Ascending aorta (tissue), 2 donors: ENCODE measurements at places on chromosomes 3 and 15. TPM values are rescaled to one million over a fixed set of nuclear protein-coding genes. Genes with fewer than 3 reads are reported as not detected.
A peak's percentile ranks its signal among the peaks of the same experiment; 100 is the strongest.

Gene GOLGA8J
- 0.75 TPM for total RNA-seq

DNA sequence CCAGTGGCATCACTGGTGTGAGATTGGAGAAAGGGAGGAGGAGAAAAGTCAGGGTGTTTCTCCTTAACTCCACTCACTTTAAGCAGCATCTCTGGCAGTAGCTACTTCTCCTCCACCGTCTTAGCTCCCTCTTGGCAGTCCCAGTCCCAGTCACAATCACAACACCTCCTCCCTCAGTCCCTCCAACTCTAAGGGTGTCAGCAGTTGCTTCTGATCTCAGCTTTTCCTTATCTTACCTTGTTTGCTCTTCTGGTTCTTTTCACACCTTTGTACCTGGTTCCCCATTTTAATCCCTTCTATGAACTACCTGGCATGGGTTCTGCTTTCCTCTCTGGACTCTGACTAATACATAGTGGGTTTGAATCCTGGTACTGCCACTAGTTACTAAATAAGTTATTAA, 188.3 kb upstream of the CTDSPL start:
- no peaks in the 10 kb centered on the region for H3K36me3 ChIP-seq
- no peak overlapping the region for H3K4me3 ChIP-seq
- no peaks in the 10 kb centered on the region for H3K27me3 ChIP-seq

GRCh38 chr15:72482275-72482674, 8.1 kb downstream of the ARIH1 start:
- H3K4me3 ChIP-seq: no peak overlapping the region
- H3K27me3 ChIP-seq: no peaks in the 10 kb centered on the region
- peaks cover 48% of the 10 kb centered on the region for H3K4me1 ChIP-seq
- DNase-seq: no peak
- no peak overlapping the region for H3K27ac ChIP-seq

- no peak for DNase-seq
- H3K4me1 ChIP-seq: no peaks in the 10 kb centered on the region
- H3K27me3 ChIP-seq: no peaks in the 10 kb centered on the region
Observed at GRCh38 chr3:156246961-156247725, 126.8 kb downstream of the KCNAB1 start.

DNA sequence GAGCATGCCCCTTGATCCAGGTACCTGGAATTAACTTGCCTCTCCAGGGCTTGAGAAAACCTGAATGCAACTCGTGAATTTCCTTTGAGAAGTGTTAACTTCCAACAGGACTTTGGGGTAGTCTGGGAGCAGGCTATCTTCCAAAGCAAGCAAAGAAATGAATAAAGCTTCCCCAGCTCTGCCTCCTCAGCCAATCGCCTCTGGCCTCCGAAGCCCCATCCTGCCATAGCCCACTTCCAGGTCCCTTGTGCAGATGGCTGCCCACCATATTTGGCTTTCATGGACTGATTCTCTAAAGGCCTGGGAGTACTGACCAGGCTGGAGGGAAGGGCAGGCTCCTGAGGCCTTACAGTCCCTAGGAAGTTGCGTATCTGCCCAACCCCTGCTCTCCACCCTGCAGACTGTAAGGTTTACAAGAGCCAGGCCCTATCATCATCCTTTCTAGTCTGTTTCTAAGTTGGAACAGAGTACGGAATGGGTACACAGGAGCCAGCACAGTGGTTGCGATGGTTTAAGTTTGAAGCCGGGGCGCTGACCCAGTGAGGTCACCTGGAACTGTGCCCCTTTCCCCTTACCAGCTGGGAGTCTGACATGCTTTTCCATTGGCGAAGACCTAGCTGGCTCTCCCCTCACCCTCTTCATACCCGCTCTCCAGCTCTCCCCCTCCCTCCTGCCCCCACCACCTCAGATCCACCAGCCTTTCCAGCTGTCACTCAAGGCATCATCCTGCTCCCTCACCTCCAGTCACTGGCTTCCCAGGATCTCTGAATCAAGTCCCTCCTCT, 1.1 kb upstream of the PML start:
- H3K36me3 ChIP-seq: peaks cover 15% of the 10 kb centered on the region
- H3K27ac ChIP-seq: peak overlapping the region; percentile 92
- no peak for DNase-seq
- H3K4me3 ChIP-seq: peak overlapping the region; percentile 92
- H3K27me3 ChIP-seq: no peaks in the 10 kb centered on the region
- peaks cover 13% of the 10 kb centered on the region for H3K4me1 ChIP-seq

DNA sequence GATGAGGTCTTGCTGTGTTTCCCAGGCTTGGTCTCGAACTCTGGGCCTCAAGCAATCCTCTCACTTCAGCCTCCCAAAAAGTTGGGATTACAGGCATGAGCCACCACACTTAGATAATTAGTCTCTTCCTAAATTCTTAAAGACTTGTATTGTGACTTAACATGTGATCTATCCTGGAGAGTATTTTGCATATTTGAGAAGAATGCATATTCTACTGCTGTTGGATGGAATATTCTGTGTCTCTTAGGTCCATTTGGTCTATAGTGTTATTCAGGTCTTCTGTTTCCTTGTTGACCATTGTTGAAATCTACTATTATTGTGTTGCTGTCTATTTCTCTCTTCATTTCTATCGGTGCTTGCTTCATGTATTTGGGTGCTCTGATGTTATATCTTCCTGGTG, 60.1 kb upstream of the VILL start:
- H3K4me3 ChIP-seq: no peak overlapping the region
- H3K27ac ChIP-seq: no peak overlapping the region
- H3K4me1 ChIP-seq: no peaks in the 10 kb centered on the region
- no peaks in the 10 kb centered on the region for H3K36me3 ChIP-seq
- no peaks in the 10 kb centered on the region for H3K27me3 ChIP-seq
- DNase-seq: no peak

DNA sequence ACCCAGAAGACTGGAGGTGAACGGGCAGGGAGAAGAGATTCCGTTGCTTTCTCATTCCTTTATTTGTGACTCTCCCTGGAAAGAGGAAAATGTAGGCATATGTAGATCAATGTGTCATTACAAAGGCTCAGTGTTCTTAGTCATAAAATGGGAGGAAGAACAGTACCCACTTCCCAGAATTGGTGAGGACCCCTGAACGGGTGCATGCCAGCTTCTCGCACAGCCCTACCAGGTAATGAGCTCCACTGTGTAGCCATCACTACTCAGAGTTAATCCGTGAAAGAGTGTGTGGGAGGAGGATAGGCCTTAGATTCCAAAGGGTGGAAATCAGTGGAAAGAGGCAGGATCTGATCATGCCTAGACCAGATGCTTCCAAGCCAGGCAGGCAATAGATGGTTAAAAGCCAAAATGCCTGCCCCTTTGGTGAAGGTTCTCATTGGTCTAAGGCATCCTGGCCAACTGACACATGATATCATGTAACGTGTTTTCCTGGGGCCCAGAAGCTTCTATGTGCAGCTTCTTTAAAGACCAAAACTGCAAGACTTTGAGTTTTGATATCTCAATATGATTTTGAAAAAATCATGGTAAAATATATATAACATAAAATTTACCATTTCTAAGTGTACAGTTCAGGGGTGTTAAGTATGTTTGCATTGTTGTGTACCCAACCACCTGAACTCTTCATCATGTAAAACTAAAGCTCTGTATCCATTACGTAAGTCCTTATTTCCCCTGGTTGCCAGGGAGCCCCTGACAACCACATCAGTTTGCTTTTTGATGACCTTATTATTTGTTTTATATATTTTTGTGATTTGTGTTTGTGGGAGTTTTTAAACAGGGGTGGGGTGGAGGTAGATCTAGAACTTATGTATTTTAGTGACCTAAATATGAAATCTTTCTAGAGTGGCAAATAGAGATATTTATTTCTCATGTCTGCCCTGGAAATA, 402.2 kb upstream of the CFAP20DC start:
- no peak for DNase-seq
- no peaks in the 10 kb centered on the region for H3K4me1 ChIP-seq
- no peaks in the 10 kb centered on the region for H3K36me3 ChIP-seq
- H3K27me3 ChIP-seq: no peaks in the 10 kb centered on the region
- H3K4me3 ChIP-seq: no peak overlapping the region

DNA sequence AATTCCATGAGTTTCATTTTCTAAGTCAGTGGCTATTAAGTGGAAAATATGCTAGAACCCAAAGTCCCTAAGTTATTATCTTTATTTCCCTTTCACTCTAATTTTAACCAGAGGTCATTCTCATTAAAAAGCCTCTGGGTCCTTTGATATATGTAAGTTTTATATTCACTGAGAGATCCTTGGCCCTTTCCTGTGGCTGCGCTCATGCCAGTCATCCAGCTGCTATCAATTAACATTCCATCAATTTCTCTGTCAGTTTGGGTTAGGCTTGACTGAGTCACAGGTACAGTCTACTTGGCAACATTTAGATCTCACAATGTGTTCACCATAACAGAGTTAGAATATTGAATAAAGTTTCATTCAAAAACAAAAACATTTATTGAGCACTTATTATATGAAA, 58.0 kb upstream of the FBN1 start:
- no peak overlapping the region for H3K27ac ChIP-seq
- no peaks in the 10 kb centered on the region for H3K36me3 ChIP-seq

GRCh38 chr3:134136604-134137003, 106.9 kb upstream of the SLCO2A1 start:
- H3K4me3 ChIP-seq: no peak overlapping the region
- no peaks in the 10 kb centered on the region for H3K27me3 ChIP-seq
- no peak for DNase-seq
- H3K36me3 ChIP-seq: peaks cover 14% of the 10 kb centered on the region
- no peak overlapping the region for H3K27ac ChIP-seq
- no peaks in the 10 kb centered on the region for H3K4me1 ChIP-seq

DNA sequence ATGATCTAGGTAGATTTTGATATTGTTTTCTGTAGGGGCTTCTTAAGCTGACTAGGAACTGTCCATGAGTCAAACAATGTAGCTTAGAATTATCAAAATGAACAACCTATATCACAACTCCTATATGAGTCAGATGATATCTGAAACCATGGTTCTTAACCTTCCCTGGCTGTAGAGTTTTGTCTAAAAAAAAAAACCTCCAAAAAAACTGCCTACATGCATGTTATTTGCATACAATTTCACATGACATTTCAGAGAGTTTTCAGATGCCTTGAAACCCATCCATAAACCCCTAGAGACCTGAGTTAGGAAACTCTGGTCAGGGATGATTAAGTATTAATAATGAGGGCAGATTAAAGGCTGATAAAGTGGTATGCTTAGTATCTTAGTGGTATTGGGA, 157.0 kb downstream of the CHST2 start:
- H3K4me3 ChIP-seq: no peak overlapping the region
- no peak overlapping the region for H3K27ac ChIP-seq
- H3K36me3 ChIP-seq: no peaks in the 10 kb centered on the region

DNA sequence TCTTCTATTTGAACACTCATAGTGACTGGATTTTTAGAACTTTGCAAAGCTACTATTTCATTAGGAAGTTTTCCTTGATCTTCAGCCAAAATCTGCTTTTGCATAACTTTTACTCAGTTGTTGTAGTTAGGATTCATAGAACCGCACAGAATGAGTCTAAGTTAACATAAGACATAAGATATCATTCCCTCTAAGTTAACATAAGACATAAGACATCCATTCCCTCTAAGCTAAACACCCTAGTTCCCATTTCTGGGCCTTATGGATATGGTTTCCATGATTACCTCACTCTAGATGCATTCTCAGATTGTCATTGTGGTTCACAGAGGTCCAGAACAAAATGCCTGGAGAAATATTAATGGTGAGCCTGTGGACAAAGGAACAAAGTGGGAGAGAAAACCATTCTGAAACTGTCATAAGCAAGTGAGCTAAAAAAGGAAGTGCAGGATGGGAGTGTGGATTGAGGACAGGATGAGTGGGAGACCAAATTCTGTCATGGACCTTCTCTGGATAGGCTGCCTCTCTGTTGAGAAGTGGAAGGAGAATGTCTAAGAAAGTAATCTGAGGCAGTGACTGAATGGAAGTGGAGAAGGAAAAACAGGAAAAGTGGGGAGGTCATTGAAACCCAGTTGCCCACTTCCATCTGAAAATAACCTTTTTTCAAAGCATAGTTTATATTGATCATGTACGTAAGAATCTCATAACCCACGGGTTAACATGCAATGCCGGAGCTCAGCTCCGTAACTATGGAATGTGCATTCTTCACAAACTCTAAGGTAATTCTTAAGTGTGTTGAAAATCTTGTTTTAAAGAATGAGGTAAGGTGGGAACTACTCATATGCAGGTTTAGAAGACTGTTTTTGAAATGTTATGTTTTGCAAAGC, 37.4 kb upstream of the SECISBP2L start:
- no peaks in the 10 kb centered on the region for H3K4me1 ChIP-seq
- no peak overlapping the region for H3K4me3 ChIP-seq
- DNase-seq: no peak
- H3K27me3 ChIP-seq: no peaks in the 10 kb centered on the region

DNA sequence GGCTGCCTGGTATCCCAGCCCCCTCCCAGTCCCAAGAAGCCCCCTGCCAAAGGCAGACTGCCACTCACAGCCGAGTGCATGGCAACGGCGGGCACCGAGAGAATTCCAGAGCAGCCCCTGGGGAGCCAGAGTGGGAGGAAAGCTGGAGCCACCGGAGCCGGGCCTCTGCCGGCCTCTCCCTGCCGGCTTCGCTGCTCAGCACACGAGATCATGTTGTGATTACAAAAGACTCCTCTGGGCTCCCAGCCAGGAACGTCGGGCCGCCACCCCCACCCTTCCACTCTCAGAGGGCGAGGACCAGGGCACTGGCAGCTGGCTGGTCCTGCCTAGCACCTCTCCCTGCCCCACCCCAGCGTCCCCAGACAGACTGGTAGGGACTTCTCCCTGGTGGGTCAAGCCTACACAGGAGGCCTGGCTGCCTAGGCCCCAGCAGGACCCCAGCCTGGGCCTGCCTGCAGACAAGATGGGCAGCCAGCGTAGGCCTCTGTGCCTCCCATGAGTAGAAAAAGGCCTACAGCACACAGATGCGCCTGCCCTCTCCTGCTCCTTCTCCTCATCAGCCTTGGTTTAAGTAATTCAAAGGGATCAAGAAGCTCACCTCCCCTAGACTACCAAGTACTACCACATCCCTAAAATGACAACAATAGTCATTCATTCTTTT, at the start of gene CCDC9B:
TSS of gene CCDC9B (minus strand) at position 200 of the 661 bp plus-strand sequence. CDS start at position 80, 120 bp downstream.
- H3K4me3 ChIP-seq: peak within 1 kb of the TSS; percentile 47
- no peaks in the 10 kb centered on the region for H3K36me3 ChIP-seq
- no peaks in the 10 kb centered on the region for H3K27me3 ChIP-seq
- peak within 1 kb of the TSS; percentile 98 for H3K27ac ChIP-seq

- H3K27ac ChIP-seq: no peak overlapping the region
- H3K36me3 ChIP-seq: no peaks in the 10 kb centered on the region
- no peak overlapping the region for H3K4me3 ChIP-seq
- H3K4me1 ChIP-seq: peaks cover 6% of the 10 kb centered on the region
- H3K27me3 ChIP-seq: no peaks in the 10 kb centered on the region
Observed at GRCh38 chr15:100099976-100100375, 241.8 kb downstream of the ADAMTS17 start.

GRCh38 chr3:126024049-126024854, 55.3 kb downstream of the ROPN1B start:
- no peaks in the 10 kb centered on the region for H3K4me1 ChIP-seq
- peaks cover 28% of the 10 kb centered on the region for H3K36me3 ChIP-seq
- no peak overlapping the region for H3K27ac ChIP-seq
- no peaks in the 10 kb centered on the region for H3K27me3 ChIP-seq
- no peak overlapping the region for H3K4me3 ChIP-seq

- no peaks in the 10 kb centered on the region for H3K27me3 ChIP-seq
- H3K27ac ChIP-seq: no peak overlapping the region
- no peaks in the 10 kb centered on the region for H3K4me1 ChIP-seq
Observed at GRCh38 chr15:101570241-101570640, 80.7 kb upstream of the PCSK6 start.
